ENCODE measurements at places on chromosomes 11 and 22.

DNA sequence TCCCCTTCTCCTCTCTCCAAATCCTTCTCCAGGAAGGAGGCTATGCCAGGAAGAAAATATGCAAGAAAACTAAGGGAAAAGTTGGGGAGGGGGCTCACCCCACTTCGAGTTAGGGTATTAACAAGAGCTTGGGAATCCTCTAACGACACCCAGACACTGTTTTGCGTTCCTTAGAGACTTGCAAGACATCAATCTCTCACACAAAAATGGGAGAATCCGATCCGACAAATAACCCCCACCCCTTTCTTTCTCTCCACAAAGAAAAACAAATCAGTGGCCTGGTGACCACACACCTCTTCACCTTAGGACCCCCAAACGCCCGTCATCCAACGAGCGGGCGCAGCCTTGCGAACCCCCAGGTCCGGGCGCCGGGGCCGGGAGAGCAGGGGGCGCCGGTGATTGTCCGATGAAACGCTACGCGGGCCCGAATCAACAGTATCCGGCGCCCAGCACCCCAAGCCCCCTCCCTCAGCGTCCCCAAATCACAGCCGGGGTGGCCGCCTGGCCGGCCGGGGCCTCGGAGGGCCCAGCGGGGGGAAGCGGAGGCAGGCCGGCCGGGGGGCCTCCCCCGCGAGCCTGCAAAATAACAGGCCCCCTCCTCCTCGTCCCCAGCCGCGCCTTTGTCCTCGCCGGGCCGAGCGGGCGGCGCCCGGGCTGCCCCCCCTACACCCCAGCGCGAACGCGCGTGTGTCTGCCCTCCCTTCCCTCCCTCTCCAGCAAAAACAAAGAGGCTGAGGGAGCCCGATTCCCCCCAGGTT is 690 bp downstream of the CSNK1E start:
- peak; percentile 84 for DNase-seq

DNA sequence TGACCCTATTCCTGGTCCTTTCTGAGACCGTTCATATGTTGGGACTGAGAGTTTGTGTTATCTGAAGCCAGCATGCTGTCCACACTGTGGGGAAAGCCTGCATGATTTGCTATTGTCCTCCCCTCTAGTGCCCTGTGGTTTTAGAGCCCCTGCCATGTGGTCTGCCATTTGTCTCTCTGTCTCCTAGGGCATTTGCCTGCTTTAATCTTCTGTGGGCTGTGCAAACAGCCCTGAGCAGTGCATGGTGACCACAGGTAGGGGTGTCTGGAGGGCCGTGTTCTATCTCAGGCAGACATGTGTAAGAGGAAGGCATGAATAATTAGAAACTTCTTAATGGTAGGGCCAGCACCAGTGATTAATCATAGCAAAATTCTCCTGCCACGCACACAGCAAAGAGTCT is 23.0 kb downstream of the AMPD3 start:
- peak; percentile 37 for DNase-seq

- no peak for DNase-seq
Measured at GRCh38 chr11:1669546-1670218, 27.3 kb upstream of the KRTAP5-6 start.

- no peak for DNase-seq
Measured at GRCh38 chr11:120196826-120197225, 14.0 kb upstream of the OAF start.

DNA sequence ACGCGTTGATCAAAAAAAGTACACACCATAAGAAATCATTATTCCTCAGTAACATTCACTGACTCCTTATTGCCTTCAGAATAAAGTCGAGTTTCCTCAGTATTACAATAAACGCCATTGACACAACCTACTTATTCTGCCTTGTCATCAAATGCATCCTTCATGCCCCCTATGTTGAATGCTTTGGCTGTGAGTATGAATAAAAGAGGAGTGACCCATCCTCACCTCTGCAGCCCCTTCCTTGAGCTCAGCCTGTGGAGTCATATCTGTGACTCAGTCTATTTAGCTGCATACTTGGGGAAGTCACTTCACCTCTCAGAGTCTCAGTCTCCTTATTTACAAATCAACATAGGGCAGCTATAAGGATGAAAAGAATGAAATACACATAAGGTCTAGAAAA is 65.1 kb downstream of the USP35 start:
- peak; percentile 37 for DNase-seq

DNA sequence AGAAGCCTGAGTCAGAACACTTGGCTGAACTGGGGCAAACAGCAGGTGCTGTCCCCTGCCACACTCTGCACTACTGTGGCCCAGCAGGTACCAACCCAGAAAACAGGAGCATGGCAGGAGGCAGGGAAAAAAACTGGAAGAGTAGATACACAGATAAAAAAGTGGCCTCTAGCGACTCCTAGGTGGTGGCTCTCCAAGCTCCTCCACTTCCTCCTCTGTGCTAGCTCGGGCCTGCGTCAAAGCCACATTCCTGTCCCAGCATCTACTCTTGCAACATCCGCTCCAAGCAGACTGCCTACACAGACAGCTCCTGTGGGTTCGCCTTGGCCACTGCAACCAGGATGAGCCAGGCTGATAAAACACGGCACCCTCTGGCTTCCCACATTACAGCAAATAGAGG is 6.9 kb downstream of the OR8B12 start:
- DNase-seq, result no peak

GRCh38 chr11:112777283-112777751 is 183.9 kb upstream of the NCAM1 start:
- no peak for DNase-seq

- DNase-seq, result no peak
Measured at GRCh38 chr22:19923914-19924513, 17.6 kb upstream of the COMT start.

GRCh38 chr11:7643314-7643713 is 30.0 kb downstream of the CYB5R2 start:
- no peak for DNase-seq

- no peak for DNase-seq
Measured at GRCh38 chr22:39917776-39918495, 17.1 kb downstream of the GRAP2 start.

DNA sequence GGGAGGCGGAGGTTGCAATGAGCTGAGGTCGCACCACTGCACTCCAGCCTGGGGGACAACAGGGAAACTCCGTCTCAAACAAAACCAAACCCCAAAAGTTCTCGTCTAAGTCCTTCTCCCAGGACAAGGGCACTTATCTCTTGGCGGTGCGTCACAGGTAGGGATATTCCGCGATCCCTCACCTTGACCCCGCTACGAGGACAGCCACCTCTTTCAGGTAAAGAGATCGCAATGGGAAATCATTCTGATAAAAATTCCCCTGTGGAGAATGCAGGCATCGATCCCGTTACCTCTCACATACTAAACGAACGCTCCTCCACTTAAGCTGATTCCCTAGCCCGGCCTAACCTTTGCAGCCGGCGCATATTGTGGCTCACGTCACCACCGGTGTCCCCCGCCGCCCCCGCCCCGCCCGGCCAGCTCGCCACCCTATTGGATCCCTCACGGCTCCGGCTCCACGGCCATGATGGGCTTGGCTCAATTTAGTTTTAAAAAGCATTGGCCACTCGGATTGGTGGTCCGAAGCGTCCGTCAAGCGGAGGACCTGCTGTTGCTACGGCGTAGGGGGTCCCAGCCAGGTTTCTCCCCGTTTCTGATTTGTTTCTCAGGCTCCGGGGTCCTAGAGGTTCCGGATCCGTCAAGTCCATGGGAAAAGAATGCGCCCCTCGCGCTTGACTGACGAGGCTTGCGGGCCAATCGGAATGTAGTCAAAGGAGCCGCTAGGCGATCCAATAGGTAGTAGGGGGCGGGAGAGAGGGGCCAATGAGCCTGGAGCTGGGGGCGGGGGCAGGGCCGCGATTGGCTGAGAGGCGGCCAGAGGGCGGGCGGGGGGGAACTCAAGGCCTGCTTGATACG is 439 bp upstream of the PPP6R3 start:
- DNase-seq, result peak; percentile 99

Measured in astrocyte of the hippocampus (primary cell).